ENCODE measurements at places on chromosomes 1 and 21.

DNA sequence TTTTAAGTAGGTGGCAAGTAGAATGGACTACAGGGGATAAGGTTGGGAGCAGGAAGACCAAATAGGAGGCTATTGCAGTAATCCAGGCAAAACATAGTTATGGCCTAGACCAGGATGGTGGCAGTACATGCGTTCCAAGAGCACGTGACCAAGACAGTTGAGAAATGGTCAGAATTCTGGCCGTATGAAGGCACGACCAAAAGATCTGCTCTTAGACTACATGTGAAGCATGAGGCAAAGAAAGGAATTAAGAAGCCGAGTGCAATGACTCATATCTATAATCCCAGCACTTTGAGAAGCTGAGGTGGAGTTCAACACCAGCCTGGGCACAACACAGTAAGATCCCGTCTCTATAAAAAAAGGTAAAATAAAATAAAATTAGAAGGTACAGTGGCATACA is 71.3 kb downstream of the LUZP1 start:
- no peak for DNase-seq

- no peak for DNase-seq
Observed at GRCh38 chr1:169110689-169111447, 4.4 kb downstream of the ATP1B1 start.

- no peak for DNase-seq
Observed at GRCh38 chr1:94319319-94320102, 82.1 kb upstream of the ARHGAP29 start.

GRCh38 chr1:156471496-156472490 is 28.8 kb downstream of the MEF2D start:
- peak; percentile 81 for DNase-seq

DNA sequence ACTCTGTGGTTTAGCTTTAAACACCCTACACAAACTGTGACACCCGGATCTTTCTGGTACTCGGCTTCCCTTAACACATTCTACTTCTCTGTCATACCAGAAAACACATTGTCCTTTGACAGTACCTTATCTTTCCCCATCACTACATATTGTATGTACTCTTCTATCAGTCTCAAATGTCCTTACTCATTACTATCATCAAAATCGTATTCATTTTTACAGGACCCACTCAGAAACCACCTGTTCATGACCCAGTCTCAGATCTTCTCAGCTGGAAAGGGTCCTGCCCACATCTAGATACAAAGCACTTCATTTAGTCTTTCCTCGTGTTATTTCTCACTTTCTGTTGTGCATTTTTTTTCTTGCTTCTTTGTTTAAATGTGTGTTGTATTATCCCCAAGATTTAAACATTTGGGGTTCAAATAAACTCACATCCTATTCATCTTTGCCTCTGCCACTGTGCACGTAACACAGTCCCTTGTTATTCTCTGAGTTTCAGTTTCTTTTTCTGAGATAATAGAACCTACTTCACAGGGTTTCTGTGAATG is 27.7 kb downstream of the CD34 start:
- DNase-seq: no peak

GRCh38 chr1:60034999-60035398 is 38.6 kb downstream of the C1orf87 start:
- DNase-seq: no peak
